ENCODE measurements at places on chromosomes 3 and 15. TPM values are rescaled to one million over a fixed set of nuclear protein-coding genes. Genes with fewer than 3 reads are reported as not detected.

DNA sequence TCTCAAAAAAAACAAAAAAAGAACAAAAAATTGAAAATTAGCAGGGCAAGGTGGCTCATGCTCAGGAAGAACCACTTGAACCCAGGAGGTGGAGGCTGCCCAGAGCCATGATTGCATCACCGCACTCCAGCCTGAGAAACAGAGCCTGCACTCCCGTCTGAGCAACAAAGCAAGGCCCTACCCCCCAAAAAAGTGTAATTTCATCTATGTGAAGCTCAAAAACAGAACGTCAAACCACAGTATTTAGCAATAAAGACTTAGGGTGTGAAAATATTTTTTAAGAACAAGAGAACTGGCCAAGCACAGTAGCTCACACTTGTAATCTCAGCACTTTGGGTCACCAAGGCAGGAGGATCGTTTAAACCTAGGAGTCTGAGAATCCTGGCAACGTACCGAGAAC is 38.2 kb downstream of the STAG1 start:
- DNase-seq: no peak

DNA sequence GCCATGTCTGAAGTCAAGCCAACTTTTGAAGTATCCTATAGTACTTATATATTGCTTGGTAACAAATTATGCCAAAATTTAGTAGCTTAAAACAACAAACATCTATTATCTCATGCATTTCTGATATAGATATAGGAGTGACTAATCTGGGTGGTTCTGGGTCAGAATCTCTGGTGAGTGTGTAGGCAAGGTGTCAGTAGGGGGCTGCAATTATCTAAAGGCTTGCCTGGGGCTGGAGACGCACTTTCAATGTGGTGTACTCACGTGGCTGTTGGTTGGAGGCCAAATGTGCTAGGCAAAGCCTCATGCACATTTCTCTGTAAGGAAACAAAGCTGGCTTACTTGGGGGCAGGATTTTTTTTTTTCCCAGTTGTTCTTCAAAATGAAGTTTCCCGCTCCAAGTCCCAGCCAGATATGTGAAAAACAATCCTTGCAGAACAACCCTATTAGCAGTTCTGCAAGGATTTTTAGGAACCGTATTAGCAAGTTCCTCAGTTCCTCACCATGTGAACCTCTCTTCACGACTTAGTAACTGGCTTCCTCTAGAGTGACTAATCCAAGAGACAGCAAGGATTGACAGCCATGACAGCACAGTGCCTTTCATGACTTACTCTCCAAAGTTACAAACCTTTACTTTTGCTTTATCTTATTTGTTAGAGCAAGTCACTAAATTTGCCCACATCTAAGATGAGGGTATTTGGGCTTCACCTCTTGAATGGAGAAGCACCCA is 25.8 kb downstream of the GREM1 start:
- DNase-seq: no peak

DNA sequence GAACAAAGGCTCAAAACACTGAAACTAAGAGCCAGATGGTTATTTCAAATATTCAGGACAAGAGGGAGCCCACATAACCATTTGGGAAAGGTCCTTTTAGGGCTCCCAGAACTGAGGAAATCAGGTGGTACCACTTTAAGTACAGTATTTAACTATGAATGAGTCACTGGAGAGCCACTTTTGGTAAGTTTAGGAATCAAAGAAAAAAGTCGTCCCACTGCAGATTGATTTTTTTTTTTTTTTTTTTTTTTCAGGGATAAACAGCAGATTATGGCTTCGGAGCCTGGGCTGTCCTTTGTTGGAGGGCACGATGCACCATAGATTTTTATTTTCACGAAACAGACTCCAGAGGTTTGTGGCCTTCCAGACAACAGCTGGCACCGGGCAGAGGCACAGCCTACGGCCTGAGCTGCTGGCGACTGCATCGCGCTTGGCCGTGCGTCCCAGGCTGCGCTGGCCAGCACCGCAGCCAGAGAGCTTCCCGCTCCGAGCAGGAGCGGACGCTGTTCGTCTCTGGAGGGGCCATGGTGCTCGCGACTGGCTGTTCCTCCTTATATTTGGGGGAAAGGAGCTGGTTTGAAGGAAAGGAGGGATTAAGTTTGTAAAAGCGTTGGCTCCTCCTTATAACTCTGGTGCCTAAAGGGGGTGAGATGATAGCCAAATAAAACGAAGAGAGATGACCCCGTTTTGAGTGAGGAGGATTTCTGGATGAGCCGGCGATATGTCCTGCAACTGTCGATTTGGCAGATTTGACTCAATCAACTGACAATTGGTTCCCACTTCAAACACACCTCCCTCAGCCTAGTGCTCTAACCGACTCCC is 152.9 kb upstream of the GOLIM4 start:
- DNase-seq: no peak

DNA sequence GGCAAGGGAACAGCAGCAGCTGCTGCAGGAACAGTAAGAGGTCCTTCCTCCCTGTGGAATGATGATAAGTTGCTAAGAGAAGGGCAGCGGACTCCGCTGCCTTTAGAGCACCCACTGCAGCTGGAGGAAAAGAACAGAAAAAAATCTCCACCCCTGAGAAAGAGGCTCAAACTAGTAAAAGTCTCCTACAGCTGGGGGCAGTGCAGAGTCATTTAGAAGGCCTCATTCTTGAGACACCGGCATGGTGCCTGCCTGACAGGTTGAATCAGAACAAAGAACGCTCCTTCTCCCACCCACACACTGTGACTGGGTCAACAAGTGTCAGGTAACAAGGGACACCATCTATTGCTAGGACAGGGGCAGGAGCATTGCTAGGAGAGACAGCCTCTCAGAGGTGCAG is 188.4 kb downstream of the ABHD5 start:
- no peak for DNase-seq

Gene PAQR9
- total RNA-seq: not detected

Data from hematopoietic multipotent progenitor cell (in vitro differentiated cells).